Omental fat pad (tissue), 4 donors: ENCODE measurements at places on chromosomes 1 and 21.
A peak's percentile ranks its signal among the peaks of the same experiment; 100 is the strongest.

DNA sequence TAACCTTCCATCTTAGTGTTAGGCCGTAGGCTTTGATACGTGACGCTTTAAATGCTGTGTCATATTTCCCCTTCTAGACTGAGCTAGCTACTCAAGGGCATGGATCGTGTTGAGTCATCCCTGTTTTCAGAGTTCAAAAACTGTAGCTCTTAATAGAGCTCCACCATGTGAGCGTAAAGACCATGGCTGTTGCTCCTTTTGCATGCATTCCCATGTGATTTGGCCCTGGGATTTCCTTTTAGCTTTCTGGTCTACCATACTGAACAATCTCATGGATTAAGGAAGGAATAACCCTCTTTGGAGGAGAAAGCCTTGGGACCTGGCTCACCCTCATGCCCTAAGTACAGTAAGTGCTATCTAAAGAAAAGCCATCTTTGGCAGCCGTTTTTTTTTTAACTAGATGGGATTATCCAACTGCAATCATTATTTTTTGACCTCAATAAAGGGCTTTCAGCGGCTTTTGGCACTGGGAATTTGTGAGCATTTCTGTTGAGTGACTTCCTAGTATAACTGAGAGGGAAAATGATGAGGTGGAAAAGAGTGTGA, 76.6 kb downstream of the PLPP3 start:
- no peak for DNase-seq

GRCh38 chr1:108053270-108054013, 88.5 kb upstream of the VAV3 start:
- no peak for DNase-seq

DNA sequence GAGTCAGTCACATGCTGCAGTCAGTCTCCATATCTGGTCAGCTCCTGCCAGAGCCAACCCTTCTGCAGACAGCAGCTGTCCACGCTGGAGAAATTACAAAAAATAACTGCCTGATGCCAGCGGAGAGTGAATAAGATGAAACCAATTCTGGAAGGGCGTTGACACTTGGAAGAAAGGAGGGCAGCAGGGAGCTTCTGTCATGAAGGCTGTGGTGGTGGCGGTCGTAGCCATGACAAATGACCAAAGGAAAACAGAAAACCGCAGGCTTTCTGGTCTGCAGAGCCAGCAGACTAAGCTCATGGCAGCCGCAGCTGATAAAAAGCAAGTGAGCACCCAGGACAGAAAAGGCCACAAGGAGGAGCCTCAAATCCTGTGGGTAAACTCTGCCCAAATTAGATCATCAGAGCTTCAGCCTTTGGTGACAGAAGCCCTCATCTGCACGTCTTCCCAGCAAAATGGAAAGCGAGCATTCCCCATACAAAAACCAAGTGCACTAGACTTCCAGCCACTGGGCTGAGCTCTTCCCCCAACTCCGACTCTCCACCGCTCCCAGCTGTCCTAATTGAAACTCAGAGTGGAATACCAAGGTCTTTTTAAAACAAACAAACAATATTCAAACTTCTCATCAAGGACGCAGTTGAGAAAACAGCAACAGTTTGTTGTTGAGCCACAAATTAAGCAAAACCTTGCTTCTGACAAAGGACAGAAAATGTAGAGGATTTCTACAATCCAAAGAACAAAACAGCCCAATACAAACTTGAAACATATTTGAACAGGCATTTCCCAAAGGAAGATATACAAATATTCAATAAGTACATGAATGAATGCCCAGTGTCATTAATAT, 28.7 kb downstream of the RSPH1 start:
- no peak for DNase-seq

- no peak for DNase-seq
Observed at GRCh38 chr1:87935130-87935529, 606.5 kb downstream of the LMO4 start.

DNA sequence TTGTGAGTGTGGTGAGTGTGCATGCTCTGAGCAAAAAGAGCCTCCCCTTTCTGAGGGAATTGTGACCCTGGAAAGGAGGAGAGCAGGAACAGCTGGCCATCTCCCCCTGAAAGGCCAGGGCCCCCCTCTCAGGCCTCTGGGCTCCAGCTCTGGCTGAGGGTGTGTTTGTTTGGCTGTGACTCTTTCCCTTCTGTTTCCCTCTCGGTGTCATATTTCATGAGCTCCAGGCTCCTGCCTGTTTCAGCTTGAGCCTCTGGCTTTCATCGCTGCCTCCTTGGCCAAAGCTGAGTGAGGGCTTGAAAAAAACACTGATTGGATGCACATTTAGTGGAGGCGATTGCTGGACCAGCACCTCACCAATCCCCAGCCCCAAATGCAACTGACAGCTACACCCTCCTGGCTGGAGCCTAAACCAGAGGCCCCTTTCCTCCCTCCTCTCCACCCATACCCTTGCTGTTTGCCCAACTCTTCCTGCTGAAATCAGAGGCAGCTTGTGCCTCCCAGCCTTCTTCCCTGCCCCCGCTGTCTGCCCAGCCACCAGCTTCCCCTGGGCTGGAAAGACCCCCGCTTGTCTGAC, 64.1 kb downstream of the DDR2 start:
- DNase-seq, result no peak

GRCh38 chr1:203667616-203668015, 41.0 kb downstream of the ATP2B4 start:
- DNase-seq, result no peak

DNA sequence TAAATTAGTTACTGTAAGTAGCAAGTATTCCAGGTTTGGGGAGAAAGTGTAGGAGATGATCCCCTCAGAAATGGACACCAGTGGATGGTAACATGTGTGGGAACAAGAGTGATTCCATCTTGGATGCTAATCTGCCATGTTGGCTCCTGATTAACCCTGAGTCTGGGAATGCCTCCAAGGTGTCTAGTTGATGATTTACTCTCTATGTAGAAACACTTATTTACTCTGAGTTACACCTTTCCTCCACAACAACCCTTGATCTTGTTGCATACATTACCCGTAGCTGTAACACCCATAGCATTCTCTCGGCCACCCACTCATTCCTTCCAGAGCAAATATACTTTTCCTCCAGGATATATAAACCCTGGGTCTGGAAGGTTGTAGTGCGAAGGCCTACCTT, 315.9 kb upstream of the GREM2 start:
- DNase-seq, result no peak

- DNase-seq, result no peak
Observed at GRCh38 chr1:36938819-36939218, 95.5 kb downstream of the GRIK3 start.

- no peak for DNase-seq
Observed at GRCh38 chr1:183508694-183509093, 36.4 kb downstream of the SMG7 start.

- no peak for DNase-seq
Observed at GRCh38 chr21:26445440-26445839, 127.6 kb downstream of the CYYR1 start.

DNA sequence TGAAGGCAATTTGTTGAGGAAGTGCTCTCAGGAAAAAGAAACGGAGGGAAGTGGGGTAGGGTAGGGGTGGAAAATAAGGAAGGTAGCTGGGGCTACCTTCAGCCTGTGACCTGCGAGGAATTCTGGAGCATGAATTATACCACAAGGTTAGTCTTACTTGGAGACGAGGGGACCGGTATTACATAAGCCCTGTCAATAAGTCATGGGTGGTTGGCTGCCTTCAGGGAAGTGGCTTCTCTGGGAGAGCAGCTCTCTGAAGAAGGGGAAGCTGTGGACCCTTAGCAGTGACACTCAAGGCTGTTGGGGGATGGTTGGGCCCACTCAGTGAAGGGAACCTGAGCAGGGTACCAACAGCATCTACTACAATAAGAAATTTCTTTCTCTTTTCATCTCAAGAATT, 111.3 kb downstream of the TNFSF18 start:
- DNase-seq, result no peak

DNA sequence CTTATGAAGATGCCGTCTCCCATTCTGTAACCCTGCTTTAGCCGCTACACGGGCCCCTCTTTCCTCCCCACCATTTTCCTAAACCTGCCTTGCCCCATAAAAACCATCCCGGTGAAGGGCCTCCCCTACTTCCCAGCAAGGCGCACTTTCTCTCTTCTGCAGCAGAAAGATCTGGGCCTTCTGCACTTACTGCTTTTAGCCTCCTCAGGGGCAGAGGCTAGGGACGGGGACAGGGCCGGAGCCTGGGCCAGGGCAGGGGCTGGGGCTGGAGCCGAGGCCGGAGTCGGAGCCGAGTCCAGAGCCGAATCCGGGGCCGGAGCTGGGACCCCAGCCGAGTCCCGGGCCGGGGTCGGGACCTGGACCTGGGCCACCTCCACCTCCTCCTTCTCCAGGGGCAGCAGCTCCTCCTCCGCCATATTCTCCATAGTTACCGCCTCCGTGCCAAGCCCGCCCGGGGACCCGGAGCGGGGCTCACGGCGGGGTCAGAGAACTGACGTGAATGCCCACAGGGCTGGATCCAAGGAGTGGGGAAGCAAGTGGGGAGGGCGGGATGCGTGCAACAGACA, 382 bp downstream of the TRMT1L start:
- DNase-seq, result no peak

DNA sequence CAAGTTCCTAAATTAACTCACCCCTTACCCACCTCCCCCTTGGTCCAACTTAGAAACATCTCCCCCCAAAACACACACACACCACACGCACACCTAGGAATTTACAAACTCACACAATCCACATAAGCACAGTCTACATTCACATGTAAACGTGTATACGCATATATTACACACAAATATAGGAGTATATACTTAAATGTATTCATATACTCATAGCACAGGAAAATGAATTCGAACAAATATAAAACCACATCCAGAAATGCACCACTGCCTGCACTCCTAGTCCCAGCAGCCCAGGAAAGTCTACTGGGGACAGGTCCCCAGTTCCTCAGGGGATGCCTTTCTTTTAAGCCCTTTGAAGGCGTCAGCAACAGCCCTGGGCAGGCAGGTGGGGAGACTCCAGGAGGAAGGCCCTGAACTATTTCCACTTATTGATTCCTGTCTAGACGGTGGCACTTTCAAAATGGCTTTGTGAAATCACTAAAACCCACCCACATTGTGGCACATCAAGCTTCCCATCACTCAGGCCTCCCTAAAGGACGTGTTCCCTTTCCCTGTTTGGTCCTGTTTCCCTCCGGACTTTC, 3.1 kb upstream of the DMBX1 start:
- DNase-seq, result no peak

DNA sequence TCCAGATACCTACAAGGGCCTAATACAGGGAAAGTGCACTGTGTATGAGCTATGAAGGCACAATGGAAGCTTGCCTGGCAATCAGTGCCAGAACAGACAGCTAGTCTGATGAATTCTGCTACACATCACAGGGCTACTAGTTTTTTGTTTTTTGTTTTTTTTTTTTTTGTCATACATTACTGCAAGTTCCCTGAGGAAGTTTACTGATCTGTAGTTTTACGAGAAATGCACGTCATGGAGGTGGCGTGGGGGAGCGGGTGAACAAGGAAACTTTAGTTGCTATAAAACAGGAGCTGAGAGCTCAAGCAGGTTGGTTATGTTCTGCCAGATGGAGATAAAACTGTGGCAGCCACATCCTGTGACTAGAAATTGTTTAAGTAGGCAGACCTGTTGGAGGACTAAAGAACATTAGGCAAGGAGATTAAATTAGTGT, 17.7 kb downstream of the PTPRC start:
- peak; percentile 32 for DNase-seq

DNA sequence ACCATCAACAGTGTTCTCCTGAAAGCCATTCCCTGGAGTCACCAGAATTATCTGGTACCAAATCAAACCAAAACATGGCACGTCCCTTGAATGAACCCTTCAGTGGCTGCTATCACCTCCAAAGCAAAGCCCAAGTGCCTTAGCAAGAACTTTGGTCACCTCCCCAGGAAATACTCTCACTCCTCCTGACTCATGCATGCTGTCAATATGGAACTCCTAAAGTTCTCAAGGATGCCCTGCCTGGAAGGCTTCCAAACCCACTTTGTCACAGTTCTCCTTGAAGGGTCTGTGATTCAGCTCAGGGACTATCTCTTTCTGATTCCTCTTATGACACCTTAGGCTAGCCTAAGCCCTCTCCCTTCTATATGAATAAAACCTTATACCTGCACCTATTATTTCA, 146.1 kb upstream of the RUNX1 start:
- DNase-seq, result no peak

DNA sequence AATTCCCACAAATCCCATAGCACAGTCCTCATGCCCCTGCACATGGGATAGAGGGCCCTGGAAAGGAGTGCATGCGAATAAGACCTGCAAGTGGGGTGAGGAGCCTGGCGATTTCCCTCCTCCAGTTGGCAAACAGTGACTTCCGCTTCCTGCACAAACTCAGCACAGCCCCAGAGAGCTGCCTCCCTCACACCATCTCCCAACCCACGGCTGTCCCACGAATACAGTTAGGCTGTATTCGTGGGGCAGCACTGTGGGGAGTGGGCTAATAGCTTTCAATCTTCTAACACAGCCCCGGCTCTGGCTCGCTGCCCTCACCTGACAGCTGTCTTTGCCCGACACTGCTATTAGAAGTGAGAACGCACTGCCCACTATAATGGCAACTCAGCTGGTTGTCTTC, 28.2 kb upstream of the CNTN2 start:
- no peak for DNase-seq

DNA sequence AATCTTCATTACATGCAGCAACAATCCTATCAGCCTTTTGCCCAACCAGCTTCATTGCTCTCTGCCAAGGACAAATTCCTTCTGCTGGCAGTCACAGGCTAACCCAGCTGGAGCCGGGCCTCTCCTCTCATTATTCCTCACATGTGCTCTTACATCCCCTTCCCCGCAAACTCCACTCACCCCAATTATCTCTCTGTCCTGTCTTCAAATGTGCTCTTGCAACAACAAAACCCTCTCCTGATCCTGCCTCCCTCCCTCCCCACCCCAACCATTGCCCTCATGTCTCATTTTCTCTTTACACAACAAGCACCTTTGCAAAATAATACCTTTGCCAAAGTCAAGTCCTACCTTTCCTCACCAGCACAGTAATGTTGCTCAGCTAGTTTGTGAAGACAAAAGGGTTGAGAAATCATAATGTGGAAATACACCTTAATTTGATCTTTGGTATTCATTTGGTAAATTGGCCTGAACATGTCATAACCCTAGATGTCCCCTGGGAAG, 36.0 kb upstream of the DHCR24 start:
- DNase-seq, result no peak
